ENCODE measurements at places on chromosomes 12 and 14.

GRCh38 chr14:100410056-100410565, 87.0 kb downstream of the SLC25A47 start:
- no peak for DNase-seq

- DNase-seq, result no peak
Measured at GRCh38 chr14:55913324-55914025, 204.7 kb upstream of the PELI2 start.

- no peak for DNase-seq
Measured at GRCh38 chr12:11568762-11569478, 80.6 kb upstream of the ETV6 start.

DNA sequence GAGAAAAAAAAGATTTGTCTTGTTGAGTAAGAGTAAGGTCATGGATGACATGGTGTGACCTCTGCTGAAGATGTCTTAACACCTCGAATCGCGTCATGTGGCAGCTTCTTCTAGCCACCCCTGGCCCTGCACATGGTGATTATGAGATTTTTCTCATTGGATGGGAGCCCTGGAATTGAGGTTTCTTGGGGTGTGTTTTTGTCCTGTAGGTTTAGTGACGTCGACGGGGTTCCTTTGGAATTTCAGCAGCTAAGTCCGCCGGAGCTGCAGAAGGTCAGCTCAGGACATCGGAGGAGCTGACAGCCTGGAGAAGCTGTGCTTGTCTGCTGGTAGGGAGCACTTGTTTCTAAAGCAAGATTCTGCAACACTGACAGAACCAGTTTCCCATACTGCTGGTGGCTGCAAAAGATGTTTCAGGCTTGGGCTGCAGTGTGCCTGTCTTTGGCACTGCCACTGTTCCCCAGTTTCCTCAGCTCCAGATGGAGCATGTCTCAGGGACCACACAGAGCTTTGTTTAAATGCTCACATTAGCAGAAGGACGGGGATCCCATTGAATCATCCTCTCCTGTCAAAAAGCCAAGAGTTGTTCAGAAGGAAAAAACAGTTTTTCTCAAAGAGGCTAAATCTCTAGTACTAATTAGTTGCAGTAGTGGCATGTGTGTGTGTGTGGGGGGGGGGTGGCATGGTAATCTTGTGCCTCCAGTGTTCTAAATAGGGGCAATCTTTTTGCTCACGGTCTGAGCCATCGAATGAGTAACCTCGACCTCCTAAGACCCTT, 5.2 kb upstream of the FOS start:
- DNase-seq, result no peak

GRCh38 chr12:14393751-14394150, 28.3 kb downstream of the ATF7IP start:
- peak; percentile 64 for DNase-seq

- peak; percentile 36 for DNase-seq
Measured at GRCh38 chr12:46357438-46358324, 14.9 kb downstream of the SLC38A2 start.

GRCh38 chr14:39763402-39763890, 331.2 kb upstream of the FBXO33 start:
- DNase-seq, result no peak

DNA sequence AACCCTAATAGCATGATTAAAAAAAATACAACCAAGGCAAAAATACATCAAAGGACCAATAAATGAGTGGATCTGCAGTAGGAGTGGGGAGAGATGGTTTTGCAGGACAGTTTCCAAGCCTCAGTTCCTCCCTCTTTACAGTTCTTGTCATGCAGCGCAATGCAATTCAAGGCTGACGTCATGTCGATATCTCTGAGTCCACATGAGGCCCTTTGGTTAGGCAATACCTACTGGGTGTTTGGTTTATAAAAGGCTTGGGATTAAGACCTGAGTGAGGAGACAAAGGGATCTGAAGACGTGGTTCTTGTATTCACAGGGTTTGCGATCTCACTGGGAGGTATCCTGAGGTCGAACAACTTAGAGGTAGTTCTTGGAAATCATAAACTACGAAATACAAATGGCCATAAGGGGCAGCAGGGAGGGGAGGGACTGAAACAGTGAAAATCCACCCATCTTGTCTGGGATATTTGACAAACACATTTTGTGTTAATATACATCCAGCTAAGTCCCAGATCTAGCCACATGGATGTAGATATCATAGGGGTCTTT, 441.0 kb downstream of the FUT8 start:
- DNase-seq, result no peak

GRCh38 chr12:16034136-16034817, 123.1 kb downstream of the DERA start:
- DNase-seq, result no peak

DNA sequence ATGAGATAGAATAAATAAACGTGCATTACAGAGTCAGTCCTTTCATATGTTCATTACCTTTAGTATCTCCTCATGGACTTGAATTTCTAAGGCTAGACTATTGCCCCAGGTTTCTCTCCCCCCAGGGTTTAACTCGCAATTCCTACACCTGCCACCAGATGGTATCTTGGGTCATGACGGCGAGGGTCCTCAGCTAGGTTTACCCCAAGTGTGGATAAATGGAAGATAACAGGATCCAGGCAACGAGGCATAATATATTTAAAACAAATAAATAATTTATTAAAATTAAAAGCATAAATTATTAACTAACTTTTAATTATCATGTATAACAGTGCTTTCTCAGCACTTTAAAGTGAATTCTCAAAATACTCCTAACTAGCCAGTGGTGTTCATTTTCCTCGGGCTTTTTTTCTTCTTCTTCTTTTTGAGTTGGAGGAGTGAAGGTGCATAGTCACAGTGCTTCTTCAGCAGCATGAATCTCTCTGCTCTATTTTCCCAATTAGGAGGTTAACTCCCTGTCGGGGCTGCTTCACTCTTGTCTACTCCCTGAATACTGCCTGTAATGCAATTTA, 243.5 kb upstream of the CAND1 start:
- DNase-seq, result peak; percentile 16

DNA sequence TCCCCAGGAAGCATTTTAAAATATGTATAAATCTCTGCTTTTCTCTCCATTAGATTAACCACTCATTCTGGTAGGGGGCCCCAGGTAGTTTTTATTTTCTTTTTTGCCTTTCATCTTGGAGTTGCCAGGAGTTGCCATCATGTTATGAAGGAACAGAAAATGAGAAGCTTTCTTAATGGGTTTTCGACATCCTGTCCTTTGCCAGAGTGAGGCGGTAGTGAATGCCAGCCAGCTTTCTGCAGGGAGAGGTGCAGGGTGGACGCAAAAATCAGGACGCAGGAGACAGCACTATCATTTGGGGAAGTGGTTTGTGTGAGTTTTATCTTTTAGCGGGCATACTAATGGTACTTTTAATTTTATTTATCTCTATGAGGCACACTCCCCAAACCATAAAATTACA, 1.7 kb downstream of the RASSF8 start:
- DNase-seq, result no peak

DNA sequence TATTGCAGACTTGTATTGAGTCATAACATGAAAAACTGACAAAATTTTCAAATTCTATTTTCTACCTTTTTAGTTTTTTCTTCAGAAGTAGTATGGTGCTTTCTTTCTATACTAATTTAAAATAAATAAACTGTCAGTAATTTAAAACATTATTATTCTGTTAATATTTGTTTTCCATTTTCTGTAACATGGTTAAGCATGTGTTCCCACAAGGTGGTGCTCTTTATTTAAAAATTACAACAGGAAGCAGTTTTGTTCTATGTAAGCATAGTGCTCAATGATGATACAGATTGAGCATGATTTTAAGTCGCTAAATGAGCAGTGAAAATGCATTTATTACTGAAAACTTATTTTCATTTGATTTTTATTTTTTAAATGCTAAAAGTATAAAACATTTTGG, 114.6 kb downstream of the PPFIA2 start:
- peak; percentile 0 for DNase-seq

DNA sequence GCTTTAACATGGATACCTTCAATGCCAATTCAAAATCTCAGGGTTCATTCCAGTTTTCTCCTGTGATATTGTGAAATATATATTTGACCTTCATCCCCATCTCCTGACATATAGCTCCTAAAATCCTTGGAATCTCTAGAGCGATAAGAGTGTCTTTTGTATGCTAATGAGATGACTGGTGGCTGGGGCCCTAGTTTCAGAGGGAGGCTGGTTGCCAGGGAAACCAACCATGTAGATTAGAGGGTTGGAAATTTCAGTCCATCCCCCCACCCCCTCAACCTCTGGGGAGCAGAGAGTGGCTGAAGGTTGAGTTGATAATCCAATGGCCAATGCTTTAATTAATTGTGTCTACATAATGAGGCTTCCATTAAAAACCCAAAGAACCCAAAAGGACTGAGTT, 59.4 kb downstream of the SDR9C7 start:
- no peak for DNase-seq

GRCh38 chr12:93832131-93832530, 155.0 kb downstream of the CRADD start:
- DNase-seq, result no peak

DNA sequence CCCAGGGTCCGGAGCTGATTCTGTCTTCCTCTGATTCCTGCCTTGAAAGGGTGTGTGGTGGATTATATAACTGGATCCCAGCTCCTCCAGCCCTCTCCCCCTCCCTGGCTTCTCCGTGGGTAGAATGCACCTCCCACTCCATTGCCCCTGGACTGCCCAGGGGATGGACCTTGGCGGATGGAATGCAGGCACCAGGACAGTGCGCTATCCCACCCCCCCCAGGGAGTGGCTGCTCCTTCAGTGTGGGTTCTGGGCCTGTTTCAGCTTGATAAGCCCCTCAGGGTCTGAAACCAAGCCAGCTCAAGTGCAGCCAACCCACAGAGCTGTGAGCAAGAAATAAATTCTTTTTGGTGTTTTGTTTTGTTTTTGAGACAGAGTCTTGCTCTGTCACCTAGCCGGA, 112.4 kb upstream of the TMEM132D start:
- DNase-seq, result no peak

DNA sequence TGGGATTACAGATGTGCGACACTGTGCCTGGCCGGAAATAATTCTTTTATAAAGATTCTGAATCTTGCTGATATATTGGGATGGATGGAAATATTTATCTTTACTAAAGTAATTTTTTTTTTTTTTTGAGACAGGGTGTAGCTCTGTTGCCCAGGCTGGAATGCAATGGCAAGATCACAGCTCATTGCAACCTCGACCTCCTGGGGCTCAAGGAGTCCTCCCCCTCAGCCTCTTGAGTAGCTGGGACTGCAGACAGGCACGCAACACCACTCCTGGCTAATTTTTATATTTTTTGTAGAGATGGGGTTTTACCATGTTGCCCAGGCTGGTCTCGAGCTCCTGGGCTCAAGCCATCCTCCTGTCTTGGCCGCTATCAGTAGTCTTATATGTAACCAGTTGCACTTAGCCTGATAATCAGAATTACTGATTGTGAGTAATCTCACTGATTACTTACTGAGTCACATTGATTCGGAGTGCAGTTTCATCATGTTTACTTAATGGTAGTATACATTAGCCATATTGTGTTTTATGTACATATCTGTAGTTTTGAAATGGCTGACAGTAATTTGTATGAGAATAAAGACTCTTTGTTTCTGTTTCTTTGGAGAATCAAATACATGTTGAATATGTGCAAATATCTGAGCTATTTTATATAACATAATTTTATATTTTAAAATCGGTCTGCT, 50.4 kb upstream of the LRTM2 start:
- no peak for DNase-seq

DNA sequence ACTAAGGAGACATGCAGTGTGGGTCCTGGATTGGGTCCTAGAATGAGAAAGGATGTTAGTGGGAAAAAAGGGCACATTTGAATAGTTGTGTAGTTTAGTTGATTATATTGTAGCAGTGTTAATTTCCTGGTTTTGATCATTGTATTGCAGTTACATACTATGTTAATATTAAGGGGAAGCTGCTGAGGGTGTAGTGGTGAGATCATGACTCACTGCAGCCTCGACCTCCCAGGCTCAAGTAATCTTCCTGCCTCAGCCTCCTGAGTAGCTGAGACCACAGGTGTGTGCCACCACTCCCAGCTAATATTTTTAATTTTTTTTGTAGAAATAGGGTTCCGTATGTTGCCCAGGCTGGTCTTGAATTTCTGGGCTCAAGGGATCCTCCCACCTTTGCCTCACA, 21.7 kb downstream of the BORCS5 start:
- no peak for DNase-seq

GRCh38 chr12:25052196-25052913, 103.5 kb upstream of the BCAT1 start:
- peak; percentile 76 for DNase-seq

- no peak for DNase-seq
Measured at GRCh38 chr12:121096199-121096798, 36.4 kb upstream of the P2RX7 start.

DNA sequence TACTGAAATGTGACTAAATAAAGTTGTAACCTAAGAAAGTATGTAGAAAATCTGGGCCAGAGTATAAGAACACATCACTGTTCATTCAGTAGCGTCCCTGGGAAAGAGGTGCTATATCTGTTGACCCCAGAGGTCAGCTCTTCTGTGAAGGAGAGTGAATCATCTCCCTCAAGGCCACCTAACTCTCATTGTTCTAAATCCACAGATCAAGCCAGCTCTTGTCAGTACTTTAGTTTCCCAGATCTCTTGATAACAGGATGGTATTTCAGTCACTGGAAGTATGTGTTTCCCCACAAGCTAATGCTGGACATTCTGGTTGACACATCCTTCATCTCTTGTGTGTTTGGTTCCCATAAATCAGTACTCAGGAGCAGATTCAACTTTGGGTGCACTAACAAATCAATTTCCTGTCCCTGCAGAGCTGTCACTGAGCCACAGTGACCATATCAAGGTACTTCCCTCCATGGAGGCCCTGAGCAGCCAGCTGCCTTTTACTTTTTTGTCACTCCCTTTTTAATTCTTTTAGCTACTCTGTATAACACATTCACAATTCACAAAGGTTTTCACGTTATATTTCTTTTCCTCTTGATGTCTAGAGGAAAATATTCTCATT, 7.8 kb downstream of the KRT1 start:
- DNase-seq, result no peak

DNA sequence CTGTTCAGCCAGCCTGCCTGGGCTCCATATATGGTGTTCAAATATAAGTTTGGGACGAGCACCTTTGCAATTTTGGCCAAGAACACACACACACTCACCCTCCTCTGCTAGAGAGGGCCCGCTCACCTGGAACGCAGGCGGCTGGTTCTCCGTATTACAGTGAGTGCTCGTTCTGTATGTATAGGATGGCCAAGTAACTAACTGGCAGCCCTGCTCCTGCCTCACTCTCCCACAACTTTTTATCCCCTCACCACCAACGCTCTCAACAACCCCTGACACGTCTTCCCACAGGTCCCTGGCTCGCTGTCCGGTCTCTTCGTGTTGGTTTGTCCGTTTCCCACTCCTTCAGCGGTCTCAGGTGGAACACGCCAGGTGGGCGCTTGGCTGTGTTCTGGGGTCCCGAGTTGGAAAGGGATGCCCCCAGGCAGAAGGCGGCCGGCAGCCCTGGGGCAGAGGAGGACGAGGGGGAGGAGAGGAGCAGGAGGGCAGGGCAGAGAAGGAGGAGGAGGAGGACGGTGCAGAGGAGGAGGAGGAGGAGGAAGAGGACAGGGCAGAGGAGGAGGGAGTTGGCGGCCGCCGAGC, 398 bp upstream of the MSRB3 start:
- no peak for DNase-seq

- no peak for DNase-seq
Measured at GRCh38 chr14:55085060-55085660, 33.7 kb downstream of the MAPK1IP1L start.
